ENCODE measurements at places on chromosomes 3 and 15.

- DNase-seq = no peak
Observed at GRCh38 chr3:21462141-21462540, 288.9 kb downstream of the ZNF385D start.

- DNase-seq = no peak
Observed at GRCh38 chr15:101406526-101407195, 82.8 kb downstream of the PCSK6 start.

- peak; percentile 74 for DNase-seq
Observed at GRCh38 chr3:124772081-124772831, 42.0 kb downstream of the UMPS start.

DNA sequence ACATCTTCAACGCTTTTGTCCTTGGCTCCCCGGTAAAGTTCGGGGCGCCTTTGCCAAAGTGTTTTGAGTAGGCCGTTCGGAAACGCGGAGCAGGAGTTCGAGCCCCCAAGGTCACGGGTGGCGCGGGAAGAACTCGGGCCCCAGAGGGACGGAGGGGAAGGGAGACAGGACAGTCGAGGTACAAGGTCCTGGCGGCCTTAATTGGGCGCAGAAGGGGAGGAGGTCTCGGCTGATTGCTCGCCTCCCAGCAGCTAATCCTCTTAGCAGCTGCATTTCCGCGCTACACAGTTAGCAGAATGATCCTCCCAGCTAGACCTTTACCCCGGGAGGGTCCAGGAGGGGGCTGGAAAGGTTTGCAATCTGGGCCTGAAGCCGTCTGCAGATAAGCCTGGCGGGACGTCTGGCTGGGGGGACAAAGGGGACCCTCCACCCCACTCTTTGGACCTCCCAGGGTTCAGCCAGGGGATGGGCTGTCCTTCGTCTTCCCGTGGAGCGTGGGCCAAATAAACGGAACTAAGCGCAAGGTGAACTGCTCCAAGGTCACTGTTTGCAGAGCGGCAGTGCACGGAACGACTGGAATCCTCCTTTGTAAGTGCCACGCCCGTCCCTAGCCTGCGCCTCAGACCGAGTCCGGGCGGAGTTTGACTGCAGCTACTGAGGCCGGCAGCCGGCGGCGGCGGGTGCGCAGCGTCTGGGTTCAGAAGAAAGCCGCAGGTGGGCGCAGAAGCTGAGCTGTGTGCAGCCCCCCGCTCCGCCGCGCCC lies 7.2 kb downstream of the EOMES start:
- no peak for DNase-seq

DNA sequence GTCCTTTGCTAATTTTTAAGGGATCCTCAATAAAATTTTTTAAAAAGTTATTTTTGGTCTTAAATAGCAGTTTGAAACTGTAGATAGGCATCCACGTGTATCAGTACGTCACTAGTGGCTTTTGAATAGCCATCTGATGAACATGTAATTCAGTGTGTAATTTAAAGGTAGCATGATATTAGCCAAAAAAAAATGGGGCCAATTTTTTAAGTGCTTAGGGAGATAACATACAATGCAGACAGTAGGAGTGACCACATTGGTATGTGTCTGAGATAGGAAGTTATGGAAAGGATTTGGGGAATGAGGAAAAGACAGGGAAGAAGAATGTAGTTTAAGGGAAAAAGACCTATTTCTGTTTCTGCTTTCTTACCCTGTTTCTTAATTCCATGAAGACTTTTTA lies 2.5 kb downstream of the AP4E1 start:
- DNase-seq = peak; percentile 89

DNA sequence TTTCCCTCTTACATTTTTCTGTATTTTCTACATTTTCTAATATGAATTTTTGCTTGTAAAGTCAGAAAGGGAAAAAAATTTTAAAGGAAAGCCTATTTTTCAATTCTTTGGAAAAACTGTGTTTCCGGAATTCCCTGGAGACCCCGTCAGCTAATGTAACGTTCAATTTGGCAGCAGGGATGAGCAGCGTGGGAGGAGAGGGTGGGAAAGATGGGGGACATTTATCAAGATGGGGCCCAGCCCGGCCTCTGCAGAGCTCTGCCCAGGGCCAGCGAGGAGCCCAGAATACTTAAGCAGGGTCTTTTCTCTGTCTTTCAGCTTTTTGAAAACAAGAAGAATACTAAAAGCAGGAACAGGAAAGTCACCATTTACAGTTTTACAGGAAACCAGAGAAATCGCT lies 129.0 kb downstream of the LRRK1 start:
- no peak for DNase-seq

Measured in fibroblast of pulmonary artery (primary cell).